SIG-M5 (cell line): ENCODE measurements at places on chromosomes 7 and 10.

- no peak for DNase-seq
These were observed 349.1 kb upstream of the GALNT17 start for GRCh38 chr7:70782796-70783195.

- no peak for DNase-seq
These were observed 24.8 kb upstream of the INPP5A start for GRCh38 chr10:132512693-132513345.

GRCh38 chr10:71840958-71841335, 10.1 kb downstream of the PSAP start:
- no peak for DNase-seq

DNA sequence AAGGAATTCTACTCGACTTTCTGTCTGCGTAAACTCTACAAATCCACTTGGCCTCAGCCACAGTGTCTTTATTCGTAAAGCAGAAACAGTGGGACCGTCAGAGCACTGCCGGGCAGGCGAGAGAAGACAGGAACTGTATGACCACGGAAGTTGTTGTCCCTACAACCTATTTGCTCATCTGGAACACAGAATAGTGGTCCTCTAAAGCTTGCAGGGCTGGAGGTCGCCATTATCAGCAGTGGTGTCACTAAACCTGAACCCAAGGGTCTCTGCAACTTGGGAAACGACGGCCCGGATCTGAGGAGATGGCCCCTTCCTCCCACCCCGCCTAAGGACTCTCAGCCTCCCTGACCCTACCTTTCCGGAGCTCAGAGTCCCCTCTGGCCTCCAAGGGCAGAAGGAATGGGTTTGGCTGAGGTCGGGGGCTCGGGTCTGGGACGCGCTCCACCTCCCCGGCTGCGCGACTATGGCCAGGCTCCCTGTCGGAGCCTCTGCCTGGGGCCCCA, 442 bp downstream of the STYXL1 start:
- DNase-seq = no peak

- DNase-seq = no peak
These were observed 272.0 kb downstream of the POU6F2 start for GRCh38 chr7:39249635-39250152.

DNA sequence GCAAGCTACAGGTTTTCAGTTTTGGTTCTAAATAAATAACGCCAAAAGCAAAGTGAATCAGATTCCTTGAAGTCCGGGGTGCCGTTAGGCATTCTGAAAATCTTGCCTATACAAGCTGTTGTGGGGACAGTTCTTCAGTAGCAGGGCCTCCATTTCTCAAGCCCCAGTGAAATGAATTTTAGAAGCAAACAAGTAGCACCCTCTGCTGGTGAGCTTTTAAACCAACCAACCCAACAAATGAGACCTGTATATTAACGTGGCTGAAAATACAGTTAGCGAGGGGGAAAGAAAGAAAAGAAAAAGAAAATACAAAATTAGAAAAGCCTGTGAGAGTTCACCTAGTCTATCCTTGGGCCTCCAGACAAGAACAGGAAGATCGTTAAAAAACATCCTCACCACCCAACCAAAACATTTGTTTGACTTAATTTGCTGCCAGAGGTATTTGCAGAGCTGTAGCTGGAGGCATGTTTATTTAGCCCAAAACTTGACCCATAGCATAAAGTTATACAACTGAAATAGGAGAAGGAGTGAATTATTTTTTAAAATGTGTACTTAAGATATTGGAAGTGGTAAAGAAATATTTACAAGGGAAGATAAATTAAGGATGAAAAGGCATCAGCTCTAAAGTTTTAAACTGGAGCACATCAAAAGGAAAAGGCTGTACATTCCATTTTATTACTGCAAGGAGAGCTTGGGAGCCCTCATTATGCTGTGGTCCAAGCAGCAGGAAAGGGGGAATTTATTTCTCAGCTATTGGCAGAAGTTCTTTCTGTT, 98.9 kb downstream of the DYNC1I1 start:
- no peak for DNase-seq
